Fibroblast of the aortic adventitia (primary cell): ENCODE measurements at places on chromosomes 16 and 17. TPM values are rescaled to one million over a fixed set of nuclear protein-coding genes. Genes with fewer than 3 reads are reported as not detected.

KRT24 gene
- not detected in 2 replicates for total RNA-seq

DNA sequence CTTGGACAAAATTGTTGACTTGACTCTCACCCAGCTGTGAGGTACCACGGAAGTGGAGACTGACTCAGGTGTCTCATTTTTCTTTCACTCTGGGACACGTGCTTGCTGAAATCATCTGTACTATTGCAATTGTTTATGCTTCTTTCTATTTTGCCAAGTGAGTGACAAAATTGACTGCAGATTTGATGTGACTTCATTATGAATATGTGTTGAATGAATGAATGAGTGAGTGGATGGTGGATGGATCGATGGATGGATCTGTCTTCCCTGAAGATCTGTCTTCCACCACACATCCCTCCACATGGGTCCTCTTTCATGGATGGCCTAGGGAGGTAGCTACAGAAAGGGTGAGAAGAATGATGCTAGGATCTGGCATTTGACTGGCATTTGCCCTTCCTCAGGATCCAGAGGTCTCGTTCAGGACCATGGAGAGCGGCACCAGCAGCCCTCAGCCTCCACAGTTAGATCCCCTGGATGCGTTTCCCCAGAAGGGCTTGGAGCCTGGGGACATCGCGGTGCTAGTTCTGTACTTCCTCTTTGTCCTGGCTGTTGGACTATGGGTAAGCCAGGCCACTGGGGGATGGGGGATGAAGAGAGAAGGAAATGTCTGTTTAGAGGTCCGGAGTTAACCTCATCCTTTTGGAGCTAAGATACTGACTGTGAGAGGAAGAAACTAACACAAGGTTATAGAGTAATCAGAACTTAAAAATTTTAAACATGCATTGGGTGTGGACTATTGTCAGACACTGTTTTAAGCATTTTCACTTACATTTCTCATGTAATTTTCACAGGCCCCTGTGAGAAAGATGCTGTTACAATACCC, 12.7 kb downstream of the SLC5A11 start:
- peak; percentile 58 for DNase-seq

DNA sequence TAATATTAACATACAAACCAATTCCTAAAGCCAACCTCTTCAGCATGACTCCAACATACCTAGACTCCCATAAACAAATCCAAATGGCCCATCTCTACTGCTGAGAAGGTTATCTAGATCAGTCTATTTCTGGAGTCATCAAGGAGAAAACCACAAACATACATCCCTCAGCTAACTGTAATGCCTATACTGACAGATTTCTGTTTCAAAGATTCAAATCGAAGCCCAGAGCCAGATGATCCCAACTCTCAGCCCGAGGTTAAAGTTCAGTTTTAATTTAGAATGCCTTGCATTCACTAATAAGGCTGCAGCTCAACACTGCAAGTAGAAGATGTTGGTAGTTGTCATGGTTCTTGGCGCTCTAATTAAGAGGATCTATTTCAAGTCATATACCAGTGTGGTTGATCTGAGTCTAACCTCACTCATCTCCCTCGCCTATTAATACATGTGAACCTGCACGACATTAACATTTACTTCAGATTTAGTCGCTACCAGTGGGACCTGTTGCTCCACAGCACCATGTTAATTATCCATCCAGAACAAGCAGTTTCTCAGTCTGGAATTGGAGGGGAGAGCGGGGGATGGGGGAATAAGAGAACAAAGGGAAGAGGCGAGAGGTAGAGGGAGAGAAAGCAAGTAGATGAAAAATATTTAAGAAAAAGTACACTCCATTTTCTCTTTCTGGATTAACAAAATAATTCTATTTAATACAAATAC, 15.4 kb downstream of the PHF12 start:
- no peak for DNase-seq

DNA sequence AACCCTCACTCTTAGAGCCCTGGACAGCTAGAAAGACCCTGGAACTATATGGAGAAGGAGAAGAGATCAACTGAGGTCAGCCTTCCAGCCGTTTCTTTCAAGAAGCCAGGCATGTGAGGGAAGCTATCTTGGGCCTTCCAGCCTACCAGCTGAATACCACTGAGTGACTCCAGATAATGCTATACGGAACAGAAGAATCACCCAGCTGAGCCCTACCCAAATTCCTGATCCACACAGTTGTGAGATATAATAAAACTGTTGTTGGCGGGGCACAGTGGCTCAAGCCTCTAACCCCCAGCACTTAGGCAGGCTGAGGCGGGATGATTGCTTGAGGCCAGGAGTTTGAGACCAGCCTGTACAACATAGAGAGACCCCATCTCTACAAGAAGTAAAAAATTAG, 26.2 kb upstream of the MYH10 start:
- DNase-seq = no peak

TTLL6 gene
- total RNA-seq = not detected in 2 replicates

KRT31 gene
- total RNA-seq = 0.09 TPM in 1 of 2 replicates, not detected in the other

ARL5C gene
- total RNA-seq = 2.1 TPM in 1 of 2 replicates, not detected in the other

KRT28 gene
- total RNA-seq = not detected in 2 replicates

GRCh38 chr17:80694085-80694991, 149.7 kb downstream of the RPTOR start:
- no peak for DNase-seq

GRCh38 chr17:44850612-44851011, 2.9 kb downstream of the HIGD1B start:
- DNase-seq = no peak

DNA sequence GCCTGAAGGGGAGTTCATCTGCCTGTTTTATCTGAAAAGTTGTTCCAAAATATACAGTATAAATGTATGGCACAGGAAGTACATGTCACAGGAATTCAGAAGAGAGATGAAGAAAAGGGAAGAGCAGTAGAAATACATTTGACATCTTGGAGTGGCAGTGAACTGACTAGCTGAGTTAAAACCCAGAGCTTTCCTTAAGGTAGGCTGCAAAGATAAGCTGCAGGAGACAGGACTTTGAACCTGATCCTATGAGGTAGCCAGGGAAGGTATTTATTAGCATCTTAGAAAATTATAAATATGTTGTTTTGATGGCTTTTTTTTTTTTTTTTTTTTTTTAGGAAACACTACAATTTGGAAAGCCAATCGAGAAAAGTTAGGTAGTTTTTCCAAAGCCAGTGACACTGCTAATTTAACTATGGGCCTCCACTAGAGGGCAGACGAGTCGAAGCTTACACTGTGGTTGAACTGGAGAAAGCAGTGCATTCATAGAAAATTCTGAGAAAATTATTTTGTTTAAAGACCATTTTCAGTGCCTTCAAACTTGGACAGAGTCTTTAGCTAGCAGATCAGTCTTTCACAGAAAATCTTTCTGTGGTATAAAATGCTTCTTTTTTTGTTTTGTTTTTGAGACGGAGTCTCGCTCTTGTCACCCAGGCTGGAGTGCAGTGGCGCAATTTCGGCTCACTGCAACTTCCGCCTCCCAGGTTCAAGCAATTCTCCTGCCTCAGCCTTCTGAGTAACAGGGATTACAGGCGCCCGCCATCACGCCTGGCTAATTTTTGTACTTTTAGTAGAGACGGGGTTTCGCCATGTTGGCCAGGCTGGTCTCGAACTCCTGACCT, 122.3 kb downstream of the SSH2 start:
- peak; percentile 81 for DNase-seq

KRT32 gene
- 0.09 TPM in 1 of 2 replicates, not detected in the other for total RNA-seq

BRIP1 gene
- 2.0 and 20.9 TPM in 2 replicates for total RNA-seq

GRCh38 chr17:20105539-20106280, 96.6 kb downstream of the SPECC1 start:
- no peak for DNase-seq

- no peak for DNase-seq
Measured at GRCh38 chr17:64005734-64006167, 7.6 kb downstream of the PRR29 start.

PIRT gene
- not detected in 2 replicates for total RNA-seq

DNA sequence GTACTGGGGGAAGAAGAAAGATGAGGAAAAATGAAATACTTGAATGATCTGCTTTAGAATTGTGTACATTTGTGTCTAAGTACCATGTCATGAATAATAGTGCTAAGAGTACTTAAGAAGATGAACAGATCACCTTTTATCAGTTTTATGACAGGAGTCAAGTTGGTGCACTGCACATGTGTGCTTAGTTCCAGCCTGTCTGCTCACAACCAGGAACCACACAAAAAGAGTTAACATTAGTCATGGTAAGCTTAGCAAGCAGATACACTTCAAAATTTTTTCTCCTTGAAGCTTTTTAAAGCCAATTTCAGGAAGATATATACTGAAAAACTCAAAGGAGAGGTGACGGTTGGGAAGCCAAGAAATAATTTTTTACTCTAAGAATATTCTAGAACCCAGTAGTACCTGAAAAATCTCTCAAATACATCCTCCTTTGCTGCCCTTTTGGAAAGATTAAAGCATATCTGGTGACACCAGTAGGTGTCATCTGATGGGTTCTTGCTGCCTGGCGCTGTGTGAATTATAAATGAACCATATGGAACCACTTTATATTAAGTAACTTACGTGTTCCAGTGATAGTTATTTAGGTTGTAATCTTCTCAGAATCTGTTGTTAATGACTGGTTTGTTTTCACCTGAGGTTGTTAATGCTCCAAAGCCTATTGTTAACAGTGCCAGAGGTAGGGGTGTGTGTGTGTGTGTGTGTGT, 93.4 kb downstream of the MSI2 start:
- no peak for DNase-seq

GRCh38 chr16:57592591-57593003, 35.8 kb upstream of the ADGRG1 start:
- no peak for DNase-seq

DNA sequence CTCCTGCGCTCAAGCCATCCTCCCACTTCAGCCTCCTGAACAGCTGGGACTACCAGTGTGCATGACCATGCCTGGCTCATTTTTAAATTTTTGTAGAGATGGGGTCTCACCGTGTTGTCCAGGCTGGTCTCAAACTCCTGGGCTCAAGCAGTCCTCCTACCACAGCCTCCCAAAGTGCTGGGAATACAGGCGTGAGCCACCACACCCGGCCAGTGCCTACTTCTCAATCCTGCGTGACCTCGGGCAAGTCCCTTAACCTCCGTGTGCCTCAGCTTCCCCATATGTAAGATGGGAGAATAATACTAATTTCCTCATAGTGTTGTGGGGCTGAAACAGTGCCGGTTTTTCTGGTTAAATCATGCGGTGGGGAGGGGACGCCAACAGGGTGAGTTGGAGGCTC, 143.5 kb upstream of the CIBAR2 start:
- no peak for DNase-seq

DNA sequence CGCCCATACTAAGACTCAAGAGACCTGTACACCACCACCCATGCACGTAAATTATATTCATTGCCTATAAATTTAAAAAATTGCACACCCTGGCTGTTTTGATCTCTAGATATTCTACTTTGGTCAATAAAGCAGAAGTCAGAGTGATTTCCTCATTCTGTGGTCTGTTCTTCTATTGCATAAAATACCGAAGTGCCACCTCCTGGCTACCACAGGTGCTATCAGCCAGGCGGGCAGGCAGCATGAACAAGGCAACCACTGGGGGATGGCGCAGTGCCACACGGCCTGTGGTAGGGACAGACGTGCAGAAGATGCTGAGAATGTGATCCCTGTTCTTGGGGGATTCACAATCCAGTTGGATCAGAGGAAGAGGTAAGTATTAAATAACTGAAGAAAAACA, 122.3 kb downstream of the CDK5R1 start:
- no peak for DNase-seq

DNA sequence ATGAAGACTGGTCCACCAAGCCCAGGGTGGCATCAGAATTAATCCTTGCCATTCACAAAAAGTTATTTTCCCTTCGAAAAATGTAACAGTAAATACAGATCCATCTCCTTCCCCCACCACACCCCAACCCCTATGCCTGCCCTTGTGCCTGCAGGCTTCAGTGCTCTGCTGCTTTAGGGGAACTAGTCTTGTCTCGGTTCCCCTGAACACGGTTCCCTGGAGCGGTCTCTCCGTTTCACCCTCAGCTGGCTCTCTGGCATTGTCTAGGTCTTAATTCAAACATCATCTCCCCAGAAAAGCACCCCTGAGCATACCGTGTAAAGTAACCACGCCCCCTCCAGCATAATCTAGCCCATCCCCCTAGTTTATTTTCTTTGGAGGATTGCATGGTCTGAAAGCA, 25.8 kb downstream of the EMP2 start:
- no peak for DNase-seq

NKD1 gene
- 0.09 TPM in 1 of 2 replicates, not detected in the other for total RNA-seq

DNA sequence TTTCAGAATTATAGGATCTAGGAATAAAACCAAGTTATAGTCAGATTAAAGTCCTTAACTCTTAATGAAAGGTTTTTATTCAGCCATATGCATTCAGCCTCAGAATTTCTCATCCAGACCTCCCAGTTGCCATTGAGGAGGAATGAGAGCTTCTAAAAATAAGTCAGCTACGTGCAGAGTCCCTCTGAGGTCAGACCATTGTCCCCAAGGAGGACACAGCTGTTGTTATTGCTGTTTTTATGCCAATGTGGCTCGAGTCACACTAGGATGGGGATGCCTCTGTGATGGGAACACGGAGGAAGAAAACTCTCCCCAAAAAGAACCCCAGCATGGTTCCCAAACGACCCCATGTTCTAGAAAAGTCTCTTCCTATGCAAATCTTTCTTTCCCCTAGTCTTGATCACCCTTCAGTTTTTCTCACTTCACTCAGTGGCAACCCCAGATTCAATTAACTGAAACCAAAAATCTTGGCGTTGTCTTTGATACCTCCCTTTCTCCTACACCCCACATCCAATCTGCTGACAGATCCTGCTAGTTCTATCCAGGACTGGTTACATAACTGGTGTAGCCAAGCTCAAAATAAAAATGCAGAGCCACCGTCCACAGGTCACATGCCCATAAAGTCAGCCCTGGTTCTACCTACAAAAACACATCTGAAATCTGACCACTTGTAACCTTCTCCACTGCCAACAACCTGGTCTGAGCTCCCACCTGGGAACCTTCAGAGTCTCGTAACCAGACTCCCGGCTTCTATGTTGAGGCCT, 138.2 kb upstream of the ERCC4 start:
- DNase-seq = no peak

DNA sequence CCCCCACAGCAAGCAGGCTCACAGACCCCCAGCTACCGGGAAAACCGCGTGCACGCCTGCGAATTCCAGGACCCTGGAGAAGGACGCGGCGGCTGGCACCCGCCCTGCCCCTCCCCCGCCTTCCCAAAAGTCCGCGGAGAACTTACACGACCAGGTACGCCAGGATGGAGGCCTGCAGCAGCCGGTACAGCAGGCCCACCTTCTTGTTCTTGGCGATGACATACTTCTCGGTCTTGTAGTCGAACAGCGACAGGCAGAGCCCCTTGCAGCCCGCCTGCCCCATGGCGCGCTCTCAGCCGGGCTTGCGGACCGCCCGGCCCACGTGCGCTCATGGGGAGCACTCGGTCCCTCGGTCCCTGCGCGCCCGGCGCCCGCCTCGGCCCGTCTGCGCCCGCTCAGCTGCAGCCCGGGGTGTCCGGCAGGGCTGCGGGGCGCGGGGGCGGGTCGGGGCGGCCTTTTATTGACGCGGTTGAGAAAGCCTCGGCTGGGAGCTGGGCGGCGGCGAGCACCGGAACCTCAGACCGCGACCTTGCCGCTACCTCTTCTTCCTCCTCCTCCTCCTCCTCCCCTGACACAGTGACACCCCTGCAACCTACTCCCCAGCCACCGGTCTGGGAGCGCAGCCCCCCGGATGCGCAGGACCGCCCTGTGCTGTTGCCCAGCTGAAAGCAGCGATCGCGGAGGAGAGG, at the start of gene P2RX5:
TSS of gene P2RX5 (minus strand) at position 433 of the 689 bp plus-strand sequence. CDS start at position 283, 150 bp downstream.
- no peak for DNase-seq

CCDC154 gene
- 0.36 and 0.41 TPM in 2 replicates for total RNA-seq
